Neural progenitor cell (in vitro differentiated cells): ENCODE measurements at places on chromosomes 1 and 21. TPM values are rescaled to one million over a fixed set of nuclear protein-coding genes. Genes with fewer than 3 reads are reported as not detected.

The DOCK7 gene
- total RNA-seq, result 71.9 and 92.7 TPM in 2 replicates

The GBP5 gene
- not detected in 2 replicates for total RNA-seq

The NPHS2 gene
- total RNA-seq, result not detected in 2 replicates

DNA sequence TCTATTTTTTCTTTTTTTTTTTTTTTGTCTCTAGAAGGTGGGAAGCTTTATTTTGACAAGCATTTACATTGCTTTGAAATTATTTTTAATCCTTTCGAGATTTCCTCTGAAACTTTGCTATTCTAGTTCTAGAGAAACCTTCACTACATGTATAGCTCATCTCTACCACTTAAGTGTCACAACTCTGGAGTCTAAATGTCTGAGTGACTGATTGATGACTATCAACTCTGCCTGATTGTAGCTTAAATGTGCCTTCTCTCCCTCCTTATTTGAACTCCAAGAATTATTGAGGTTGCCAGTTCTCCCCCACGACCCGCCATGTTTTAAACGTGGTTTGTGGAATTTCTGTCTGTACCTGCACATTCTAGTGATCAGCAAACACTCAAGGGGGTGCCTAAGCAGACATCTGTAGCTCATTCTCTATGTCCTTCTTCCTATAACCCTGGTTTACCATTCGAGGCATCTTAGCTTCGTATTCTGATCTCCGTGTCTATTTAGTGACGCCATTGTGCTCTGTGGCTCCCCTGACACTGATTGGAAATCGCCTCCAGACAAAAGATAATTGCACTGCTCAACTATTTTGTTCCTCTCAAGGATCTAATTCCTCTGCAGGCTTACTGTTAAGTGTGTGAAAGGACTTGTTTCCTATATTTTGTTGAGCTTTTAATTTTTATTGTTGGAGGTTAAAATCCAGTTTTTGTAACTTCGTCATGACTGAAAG is 1570.6 kb downstream of the BRINP3 start:
- no peaks in the 10 kb centered on the region for H3K27me3 ChIP-seq
- no peaks in the 10 kb centered on the region for H3K4me1 ChIP-seq
- no peak overlapping the region for H3K27ac ChIP-seq
- H3K4me3 ChIP-seq, result no peak overlapping the region

GRCh38 chr1:150406483-150406882 is 42.5 kb downstream of the RPRD2 start:
- H3K4me1 ChIP-seq, result no peaks in the 10 kb centered on the region
- H3K27ac ChIP-seq, result no peak overlapping the region
- H3K27me3 ChIP-seq, result no peaks in the 10 kb centered on the region
- no peak for DNase-seq

- no peaks in the 10 kb centered on the region for H3K4me1 ChIP-seq
- H3K27ac ChIP-seq, result no peak overlapping the region
- no peaks in the 10 kb centered on the region for H3K36me3 ChIP-seq
Measured at GRCh38 chr1:104987210-104987609, 1237.5 kb downstream of the AMY1C start.

- DNase-seq, result peak; percentile 42
- H3K27me3 ChIP-seq, result peaks cover 10% of the 10 kb centered on the region
- H3K36me3 ChIP-seq, result no peaks in the 10 kb centered on the region
- H3K27ac ChIP-seq, result no peak overlapping the region
- peak overlapping the region; percentile 71 for H3K4me3 ChIP-seq
- peaks cover 35% of the 10 kb centered on the region for H3K4me1 ChIP-seq
Measured at GRCh38 chr1:1309251-1310108, 1.1 kb downstream of the PUSL1 start.

DNA sequence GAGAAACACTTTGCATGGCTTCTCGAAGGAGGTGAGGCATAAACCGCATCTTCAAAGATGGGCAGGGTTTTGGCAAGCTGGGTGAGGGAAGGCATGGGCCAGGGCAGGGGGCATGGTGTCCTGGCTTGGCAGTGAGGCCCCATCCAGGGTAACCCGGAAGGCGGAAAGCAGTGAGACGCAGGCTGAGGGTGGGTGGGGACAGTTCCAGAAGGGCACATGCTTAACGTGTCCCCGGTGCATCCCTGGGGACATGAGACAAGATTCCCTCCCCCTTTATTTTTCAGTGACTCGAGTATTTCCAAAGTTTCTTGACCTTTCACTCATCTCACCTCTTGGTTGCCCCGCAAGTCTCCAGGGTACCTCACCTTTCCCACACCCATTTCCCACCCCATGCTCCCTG is 122.8 kb upstream of the SLC25A33 start:
- no peak for DNase-seq
- H3K36me3 ChIP-seq, result no peaks in the 10 kb centered on the region
- no peak overlapping the region for H3K4me3 ChIP-seq
- peaks cover 11% of the 10 kb centered on the region for H3K4me1 ChIP-seq
- H3K27ac ChIP-seq, result no peak overlapping the region
- no peaks in the 10 kb centered on the region for H3K27me3 ChIP-seq

DNA sequence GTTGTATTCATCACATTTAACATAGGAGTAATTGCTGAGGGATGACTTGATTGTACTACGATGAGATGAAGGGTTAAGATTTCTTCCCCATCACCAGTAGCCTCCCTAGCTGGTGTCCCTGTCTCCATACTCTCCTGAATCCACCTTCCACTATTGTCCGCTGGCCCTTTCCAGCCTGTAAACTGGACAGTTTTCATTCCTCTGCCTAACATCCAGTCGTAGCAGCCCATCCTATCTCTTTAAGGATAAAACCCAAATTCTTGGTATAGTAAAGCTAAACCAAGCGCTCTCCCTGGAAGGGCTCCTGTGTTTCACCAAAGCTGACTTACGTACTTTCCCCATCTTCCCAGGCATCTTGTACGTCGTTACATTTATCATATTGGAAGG is 670 bp downstream of the COX20 start:
- peak overlapping the region; percentile 100 for H3K27ac ChIP-seq
- no peaks in the 10 kb centered on the region for H3K27me3 ChIP-seq
- peaks cover 10% of the 10 kb centered on the region for H3K36me3 ChIP-seq

GRCh38 chr1:30911059-30911954 is 2.7 kb upstream of the SDC3 start:
- peaks cover 13% of the 10 kb centered on the region for H3K27me3 ChIP-seq
- H3K27ac ChIP-seq, result no peak overlapping the region
- H3K4me1 ChIP-seq, result peaks cover 28% of the 10 kb centered on the region
- peak; percentile 94 for DNase-seq

DNA sequence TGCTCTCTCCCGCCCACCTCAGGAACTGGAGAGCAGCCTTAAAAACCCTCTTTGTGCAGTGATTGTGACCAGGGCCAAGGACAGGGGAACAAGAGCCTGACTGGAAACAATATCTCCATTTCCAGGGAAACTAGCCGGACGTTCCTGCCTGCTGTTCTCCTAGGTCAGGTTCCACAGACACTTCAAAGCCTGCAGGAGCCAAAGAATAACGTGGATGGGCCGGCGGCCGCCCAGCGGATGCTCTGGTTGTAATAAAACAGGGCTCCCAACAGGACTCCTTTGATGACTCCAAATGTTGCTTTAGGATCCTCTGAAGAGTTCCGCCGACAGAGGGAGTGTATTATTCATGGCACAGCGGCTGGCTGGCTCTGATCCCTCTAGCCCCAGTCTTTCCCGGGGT is 162.2 kb downstream of the PLXNA2 start:
- H3K4me3 ChIP-seq, result no peak overlapping the region
- H3K4me1 ChIP-seq, result peaks cover 41% of the 10 kb centered on the region
- no peaks in the 10 kb centered on the region for H3K36me3 ChIP-seq
- H3K27ac ChIP-seq, result no peak overlapping the region
- peak; percentile 75 for DNase-seq
- H3K27me3 ChIP-seq, result peaks cover 6% of the 10 kb centered on the region

GRCh38 chr1:28086651-28087050 is 1.8 kb downstream of the EYA3 start:
- H3K27me3 ChIP-seq, result no peaks in the 10 kb centered on the region
- H3K36me3 ChIP-seq, result no peaks in the 10 kb centered on the region
- DNase-seq, result no peak
- H3K27ac ChIP-seq, result no peak overlapping the region
- peak overlapping the region; percentile 84 for H3K4me3 ChIP-seq
